ENCODE measurements at places on chromosomes 6 and 20.

GRCh38 chr6:32107406-32107805 is 1.7 kb downstream of the TNXB start:
- DNase-seq: no peak

DNA sequence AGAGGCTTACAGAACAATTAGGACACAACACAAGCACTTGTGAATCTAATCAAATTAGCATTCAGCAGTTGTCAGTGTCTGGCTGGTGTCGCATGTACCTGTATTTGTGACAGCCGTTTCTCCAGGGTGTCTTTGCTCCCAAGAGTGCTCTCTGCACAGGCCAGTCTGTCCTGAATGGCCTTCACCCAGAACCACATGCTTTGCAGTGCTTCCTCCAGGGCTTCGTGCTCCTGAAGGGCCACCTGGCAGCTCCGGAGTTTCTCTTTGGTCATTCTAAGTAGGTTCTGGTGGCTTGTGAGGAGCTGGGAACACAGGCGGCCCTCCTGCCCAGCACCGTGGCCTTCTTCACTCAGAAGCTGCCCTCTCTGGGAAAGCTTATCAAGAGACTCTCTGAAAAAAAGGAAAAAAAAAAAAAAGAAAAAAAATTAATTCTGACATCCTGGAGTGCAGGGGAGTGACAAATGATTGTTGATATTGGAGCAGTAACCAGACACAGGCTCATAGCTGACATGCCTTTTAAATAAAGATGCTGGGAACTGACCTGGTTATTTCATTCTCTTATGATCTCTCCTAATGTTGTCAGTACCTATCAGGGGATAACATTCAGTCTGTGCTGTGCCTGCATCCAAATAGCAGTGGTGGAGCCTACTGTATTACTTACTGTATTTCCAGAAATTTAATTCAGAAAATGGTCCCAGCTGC is 245.8 kb downstream of the SYNE1 start:
- DNase-seq: no peak

DNA sequence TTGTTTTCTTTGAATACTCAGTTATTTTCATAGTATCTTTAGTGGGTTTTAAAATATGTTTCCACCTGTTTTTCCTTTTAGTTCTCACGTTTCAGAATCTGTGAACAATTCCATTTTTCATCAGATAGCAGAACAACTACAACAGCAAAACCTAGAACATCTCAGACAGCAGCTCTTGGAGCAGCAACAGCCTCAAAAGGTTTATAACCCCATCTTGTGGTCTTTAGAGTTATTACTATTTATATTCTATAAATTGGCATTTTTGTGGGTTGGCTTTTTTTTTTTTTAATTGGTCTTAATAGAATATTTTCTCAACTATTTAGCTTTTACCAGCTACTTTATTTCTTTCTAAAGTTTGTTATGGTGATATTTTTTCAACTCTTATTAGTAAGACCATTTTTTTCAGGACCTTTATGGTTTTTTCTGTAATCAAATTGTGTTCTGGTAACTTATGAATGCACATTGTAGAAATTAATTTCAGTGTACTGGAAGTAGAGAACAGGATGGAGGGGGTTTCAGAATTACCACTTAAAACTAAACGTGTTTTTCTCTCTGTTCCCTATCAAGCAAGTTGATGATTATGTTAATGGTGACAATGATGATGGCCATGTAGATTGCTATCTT is 72.2 kb downstream of the SCAF8 start:
- peak; percentile 3 for DNase-seq

GRCh38 chr6:21074484-21074883 is 519.1 kb upstream of the SOX4 start:
- DNase-seq: no peak

GRCh38 chr6:29552512-29553051 is 7.0 kb downstream of the UBD start:
- DNase-seq: no peak

DNA sequence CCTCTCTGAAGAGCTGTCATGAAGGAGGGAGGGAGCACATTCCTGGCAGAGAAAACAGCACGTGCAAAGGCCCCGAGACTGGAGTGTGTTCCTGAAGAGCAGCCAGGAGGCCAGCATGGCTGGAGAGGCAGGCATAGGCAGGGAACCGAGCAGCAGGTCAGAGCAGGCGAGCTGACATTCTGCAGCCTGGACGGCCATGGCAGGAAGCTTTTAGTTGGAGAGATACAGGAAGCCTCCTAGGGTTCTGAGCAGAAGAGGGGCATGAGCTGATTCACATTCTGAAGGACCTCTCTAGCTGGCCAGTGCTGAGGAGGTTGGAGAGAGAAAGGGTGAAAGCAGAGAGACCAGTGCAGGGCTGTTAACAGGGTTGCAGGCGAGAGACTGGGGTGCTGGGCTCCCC is 29.7 kb downstream of the POFUT1 start:
- DNase-seq: no peak

GRCh38 chr6:156776840-156777576 is at the start of gene ARID1B:
Gene ARID1B, plus strand, starts transcription at chr6:156777378. Its CDS starts 303 bp downstream, at chr6:156777681.
- peak; percentile 42 for DNase-seq

- peak; percentile 47 for DNase-seq
These were observed 100.4 kb downstream of the BMP5 start for GRCh38 chr6:55775029-55775318.

- DNase-seq: no peak
These were observed 11.3 kb downstream of the CNPY3 start for GRCh38 chr6:42940493-42941045.

GRCh38 chr20:1491281-1491840 is at the start of gene SIRPB2:
Gene SIRPB2, minus strand, starts transcription at chr20:1491420. Its CDS starts 61 bp downstream, at chr20:1491359.
- DNase-seq: no peak

GRCh38 chr6:111938710-111939109 is 65.5 kb upstream of the FYN start:
- DNase-seq: no peak

DNA sequence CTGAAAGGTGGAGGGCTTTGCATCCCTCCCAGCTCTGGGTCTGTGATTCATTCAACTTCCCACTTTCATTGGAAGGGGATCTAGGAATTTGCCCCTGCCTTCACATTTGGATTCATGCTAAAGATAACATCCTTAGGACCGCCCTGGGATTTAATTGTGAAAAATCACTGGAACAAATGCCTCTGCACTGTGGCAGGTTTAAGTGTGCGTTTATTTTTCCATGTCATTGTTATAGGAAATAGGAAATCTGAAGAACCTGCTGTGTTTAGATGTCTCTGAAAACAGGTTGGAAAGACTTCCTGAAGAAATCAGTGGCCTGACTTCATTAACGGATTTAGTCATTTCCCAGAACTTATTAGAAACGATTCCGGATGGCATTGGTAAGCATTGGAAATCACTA is 104.7 kb downstream of the LRRC1 start:
- DNase-seq: no peak

DNA sequence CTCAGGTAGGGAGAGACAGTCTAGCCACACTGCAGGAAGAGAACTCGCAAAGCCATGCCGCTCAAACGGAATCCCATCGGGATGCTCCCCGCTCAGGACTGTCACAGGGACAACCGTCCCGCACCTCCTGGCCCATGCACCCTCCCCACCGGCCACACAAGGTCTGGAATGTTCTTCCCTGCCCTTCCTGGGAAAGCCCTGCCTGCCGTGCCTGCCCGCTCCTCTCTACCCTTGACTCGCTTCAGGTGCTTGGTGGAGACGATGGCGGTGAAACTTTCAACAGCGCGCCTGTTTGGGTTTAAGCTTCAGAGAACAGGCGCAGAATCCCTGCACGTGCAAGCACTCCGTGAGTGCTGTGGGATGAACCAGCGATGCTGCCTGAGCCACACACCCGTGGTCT is 20.6 kb downstream of the TAF4 start:
- DNase-seq: no peak

- DNase-seq: no peak
These were observed 51.3 kb downstream of the VEGFA start for GRCh38 chr6:43821101-43821886.

DNA sequence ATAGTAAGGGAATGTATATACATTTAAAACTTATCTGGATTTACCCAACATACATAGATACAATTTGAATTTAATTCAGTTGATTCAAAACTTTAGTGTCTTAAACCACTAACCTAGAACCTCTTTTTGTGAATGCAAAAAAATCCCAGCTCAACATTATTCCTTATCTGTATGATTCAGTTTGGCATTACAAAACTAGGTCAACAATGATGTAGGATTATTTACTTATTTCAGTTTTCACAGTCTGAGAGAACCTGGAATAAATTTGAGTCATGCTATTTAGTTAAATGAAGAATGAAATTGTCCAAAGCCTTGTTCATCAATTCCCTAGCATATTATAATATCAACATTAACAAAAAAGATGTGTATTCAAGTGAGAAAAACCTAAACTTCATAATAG is 7.4 kb upstream of the PLCB1 start:
- no peak for DNase-seq

GRCh38 chr20:46158476-46158987 is 40.4 kb downstream of the CD40 start:
- no peak for DNase-seq

GRCh38 chr20:21450572-21450971 is 53.2 kb upstream of the NKX2-4 start:
- DNase-seq: no peak

DNA sequence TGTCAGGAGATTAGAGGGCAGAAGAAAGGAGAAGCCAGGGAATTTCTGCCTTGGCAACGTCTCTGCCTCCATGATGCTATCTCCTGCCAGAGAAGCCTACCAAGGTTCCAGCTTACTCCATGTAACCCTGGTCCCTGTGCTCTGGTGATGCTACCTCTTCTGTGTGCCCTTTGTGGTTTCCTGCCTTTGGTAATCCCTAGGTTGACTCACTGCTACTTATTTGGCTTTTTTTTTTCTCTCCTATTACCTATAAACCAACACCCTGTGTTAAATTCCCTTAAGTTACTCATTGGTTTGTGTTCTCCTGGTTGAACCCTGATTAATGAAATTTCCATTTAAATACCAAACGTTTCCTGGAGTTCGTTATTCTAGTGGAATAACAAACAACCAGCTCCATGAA is 527.8 kb upstream of the FLRT3 start:
- no peak for DNase-seq

GRCh38 chr6:54003316-54003715 is 107.9 kb upstream of the MLIP start:
- DNase-seq: no peak

- no peak for DNase-seq
These were observed 159.3 kb upstream of the MARCKS start for GRCh38 chr6:113697632-113698410.

DNA sequence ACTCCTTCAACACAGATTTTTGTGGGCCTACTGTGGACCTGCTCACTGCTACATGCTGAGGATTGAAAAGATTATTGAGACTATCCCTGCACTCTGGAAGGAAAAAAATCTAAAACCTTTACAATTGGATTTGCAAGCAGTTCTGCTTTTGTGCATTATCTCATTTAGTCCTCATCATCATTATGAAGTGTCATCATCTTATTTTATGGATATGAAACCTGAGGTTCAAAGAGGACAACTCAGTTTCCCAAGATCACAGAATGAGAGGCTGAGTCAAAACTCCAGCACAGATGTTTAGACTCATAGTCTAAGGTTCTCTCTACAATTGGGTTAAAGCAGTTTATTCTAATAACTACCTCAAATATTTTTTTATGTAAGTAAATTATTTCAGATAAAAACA is 160.2 kb upstream of the MARCKS start:
- DNase-seq: no peak

DNA sequence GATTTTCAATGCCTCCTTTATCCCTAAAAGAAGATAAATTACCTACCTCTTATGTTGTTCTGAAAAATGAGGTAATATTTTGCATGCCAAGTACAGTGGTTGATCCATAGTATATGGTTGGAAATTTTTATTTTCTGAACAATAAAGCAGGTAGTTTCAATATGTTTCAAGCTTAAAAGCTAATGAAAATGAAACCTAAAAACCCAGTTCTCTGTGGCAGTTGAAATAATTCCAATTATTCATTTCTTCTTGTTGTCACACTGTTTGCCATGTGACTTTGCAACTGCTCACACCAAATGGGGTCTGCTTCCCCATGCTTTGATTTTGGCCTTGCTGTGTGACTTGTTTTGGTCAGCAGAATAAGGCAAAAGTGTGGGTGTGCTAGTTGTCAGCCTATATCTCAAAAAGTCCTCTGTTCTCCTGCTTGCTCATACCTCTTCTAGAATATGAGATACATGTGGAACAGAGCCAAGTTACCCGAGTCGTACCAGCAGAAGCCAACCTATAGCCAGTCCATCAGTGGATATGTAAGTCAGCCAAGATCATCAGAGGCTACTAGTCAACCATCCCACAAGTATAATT is 197.2 kb upstream of the THEMIS start:
- DNase-seq: no peak

DNA sequence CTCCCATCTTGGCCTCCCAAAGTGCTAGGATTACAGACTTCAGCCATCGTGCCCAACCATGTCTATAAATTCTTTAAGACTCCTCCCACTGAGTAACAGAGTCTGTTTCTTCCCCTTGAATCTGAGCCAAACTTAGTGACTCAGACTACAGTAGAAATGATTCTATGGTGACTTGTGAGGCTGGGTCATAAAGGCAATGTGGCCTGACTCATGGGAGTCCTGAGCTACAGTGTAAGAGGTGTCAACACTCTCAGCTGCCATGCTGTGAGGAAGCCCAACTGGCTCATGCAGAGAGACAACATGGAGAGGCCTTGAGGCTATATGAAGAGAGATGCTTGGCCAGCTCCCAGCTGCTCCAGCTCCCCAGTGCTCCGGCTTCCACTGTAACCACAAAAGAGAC is 5.2 kb upstream of the NRSN2 start:
- DNase-seq: no peak

- no peak for DNase-seq
These were observed 47.4 kb upstream of the SRF start for GRCh38 chr6:43123461-43124314.

- DNase-seq: peak; percentile 30
These were observed 20.9 kb upstream of the POM121L2 start for GRCh38 chr6:27332692-27333641.

- DNase-seq: no peak
These were observed 29.4 kb downstream of the PRR18 start for GRCh38 chr6:166278579-166279392.

- no peak for DNase-seq
These were observed 183.1 kb downstream of the DTNBP1 start for GRCh38 chr6:15479761-15480160.

GRCh38 chr6:168601546-168601945 is 160.6 kb downstream of the SMOC2 start:
- no peak for DNase-seq

All from NCI-H510A treated with DMSO at 0.1 percent for 48 hours (cell line).